ENCODE measurements at places on chromosomes 7 and 10.

GRCh38 chr10:109411917-109412316, 511.4 kb downstream of the XPNPEP1 start:
- DNase-seq: no peak

- DNase-seq: no peak
These were observed 96.6 kb upstream of the RNF32 start for GRCh38 chr7:156543699-156544598.

- no peak for DNase-seq
These were observed 226.7 kb downstream of the EXOC4 start for GRCh38 chr7:133479456-133480065.

DNA sequence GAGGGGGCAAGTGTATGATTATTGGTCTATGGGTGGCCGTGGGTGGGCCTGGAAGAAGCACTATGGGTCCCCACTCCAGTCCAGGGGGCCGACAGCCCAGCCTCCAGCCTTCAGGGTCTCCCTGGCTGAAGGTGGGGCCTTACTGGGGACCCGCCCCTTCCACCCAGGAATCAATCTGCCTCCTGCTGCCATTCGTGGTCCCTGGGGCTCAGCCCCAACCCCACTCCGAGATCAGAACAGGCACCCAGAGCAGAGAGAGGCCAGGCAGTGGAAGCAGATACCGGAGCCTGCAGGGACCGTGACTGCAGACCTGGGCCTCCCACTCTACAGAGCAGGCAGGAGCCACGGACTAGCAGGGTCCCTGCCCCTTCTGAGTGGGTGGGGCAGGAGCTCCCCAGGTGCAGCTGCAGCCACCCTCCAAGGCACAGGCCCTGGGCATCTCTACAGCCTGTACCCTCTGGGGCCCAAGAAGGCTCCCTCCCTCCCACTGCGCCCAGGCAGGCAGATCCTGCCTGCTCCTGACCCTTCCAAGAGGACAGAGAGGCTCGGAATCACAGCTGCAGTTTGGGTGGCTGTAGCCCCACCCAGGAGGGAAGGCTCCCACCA, 13.6 kb upstream of the FOXL3 start:
- no peak for DNase-seq

DNA sequence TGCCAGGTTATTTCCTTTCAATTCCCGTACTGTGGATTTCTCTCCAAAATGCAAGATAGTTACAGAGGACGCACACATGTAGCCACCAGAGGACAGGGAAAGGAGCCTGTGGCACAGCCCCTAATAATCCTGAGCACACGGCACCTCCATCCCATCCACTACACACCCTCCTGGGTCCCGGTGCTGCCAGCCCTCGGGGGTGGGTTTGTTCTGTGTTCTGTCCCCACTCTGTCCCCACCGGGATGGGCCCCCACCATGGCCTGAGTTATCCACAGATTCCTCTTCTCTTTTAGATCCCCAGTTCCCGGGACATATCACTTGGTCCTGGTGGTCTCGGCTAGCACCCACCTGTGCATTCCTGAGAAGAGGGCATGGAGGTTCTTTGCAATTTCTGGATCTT, 196.9 kb upstream of the PPP2R2D start:
- DNase-seq: no peak

- no peak for DNase-seq
These were observed 599.6 kb upstream of the GHITM start for GRCh38 chr10:83539528-83540308.

GRCh38 chr7:8213381-8213780, 48.6 kb downstream of the ICA1 start:
- DNase-seq: no peak

DNA sequence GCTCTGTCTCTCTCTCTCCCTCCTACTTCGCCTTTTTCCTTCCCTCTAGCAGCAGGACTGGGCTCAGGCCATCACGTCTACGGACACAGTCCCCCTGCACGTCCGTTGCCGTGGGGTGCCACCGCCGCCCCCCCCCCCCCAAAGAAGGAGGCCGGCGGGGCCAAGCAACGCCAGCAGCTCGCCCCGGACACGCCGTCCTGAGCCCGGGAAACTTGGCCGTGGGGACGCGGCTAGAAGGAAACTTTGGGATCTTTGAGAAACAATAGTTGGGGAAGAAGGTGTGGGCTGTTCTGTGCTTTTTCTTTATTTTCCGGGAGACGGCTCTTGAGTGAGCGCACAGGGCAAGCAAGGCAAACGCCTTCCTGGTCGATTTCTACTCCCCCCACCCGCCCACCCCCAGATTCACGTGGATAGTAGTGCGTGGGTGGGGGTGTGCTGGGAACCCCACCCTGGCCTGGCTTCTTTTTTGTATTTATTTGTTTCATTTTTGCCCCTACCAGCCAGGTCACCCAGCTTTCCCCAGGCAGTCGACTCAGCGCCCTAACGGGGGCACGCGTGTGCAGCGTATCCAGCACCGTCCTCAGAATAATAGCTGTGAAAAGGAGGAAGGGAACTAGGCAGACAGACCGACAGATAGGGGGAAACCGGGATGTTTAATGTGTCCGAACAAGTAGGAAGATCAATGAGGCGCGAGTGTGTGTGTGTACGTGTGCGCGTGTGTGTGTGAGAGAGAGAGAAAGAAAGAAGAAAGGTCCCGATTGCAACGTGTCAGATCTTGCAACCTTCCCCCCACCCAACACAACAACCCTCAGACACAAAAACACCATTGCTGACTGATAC, 1.4 kb downstream of the MXI1 start:
- peak; percentile 55 for DNase-seq

GRCh38 chr10:48474765-48475365, 130.0 kb downstream of the ARHGAP22 start:
- DNase-seq: no peak

DNA sequence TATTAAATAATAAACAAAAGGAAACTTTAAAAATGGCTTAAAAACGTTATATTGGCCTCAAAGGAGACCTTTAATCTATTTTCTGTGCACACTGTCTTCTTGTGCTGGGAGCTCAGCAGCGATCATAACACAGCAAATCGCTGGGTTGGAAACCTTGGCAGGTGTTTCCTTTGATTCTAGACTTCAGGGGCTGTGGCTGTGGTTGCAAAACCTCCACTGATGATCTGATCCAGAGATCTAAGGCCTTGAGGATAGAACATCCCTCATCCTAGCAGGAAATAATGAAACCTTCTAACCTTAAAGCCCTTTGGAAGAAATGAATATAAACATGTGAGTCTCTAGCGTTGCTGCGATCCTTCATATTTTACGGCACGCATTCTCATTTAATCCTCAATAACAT, 29.8 kb downstream of the CDHR3 start:
- DNase-seq: no peak

DNA sequence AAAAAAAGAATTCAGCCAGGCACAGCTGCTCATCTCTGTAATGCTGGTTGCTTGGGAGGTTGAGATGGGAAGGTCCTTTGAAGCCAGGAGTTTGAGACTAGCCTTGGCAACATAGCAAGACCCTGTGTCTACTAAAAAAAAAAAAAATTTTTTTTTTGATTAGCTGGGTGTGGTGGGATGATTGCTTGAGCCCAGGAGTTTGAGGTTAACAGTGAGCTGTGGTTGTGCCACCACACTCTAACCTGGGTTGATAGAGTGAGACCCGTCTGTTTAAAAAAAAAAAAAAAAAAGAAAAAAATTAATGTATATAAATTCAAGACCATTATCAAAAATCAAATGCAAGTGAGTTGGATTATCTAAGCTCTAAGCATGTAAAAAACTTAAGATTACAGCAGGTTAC, 5.7 kb downstream of the WAC start:
- DNase-seq: no peak

DNA sequence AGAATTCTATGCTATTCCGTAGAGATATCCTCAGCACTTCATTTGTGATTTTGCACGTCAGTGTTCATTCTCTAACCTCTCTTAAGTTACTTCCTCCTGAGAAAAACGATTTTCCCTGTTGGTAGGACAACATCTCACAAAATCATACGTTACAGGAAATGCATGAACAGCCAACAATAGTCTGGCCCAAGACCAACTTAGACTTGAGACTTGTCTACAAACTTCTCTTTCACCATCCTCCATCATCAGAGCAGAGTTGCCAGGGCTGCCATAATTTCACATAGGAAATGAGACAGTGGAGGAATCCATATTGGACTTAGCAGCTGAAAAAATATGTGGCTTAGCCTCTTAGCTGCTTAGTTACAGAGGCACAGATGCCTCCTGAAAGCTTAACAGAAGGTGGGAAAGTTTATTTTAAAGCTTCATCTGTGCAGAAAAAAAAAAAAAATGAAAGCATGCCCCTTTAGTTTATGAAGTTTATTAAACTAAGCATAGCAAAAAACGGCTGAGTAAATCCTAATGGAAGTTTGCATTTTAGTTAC, 222.5 kb upstream of the CACNA2D1 start:
- DNase-seq: peak; percentile 74

- no peak for DNase-seq
These were observed 90.9 kb upstream of the SMNDC1 start for GRCh38 chr10:110395350-110396283.

- DNase-seq: no peak
These were observed 2.2 kb downstream of the IKZF1 start for GRCh38 chr7:50306494-50307367.

DNA sequence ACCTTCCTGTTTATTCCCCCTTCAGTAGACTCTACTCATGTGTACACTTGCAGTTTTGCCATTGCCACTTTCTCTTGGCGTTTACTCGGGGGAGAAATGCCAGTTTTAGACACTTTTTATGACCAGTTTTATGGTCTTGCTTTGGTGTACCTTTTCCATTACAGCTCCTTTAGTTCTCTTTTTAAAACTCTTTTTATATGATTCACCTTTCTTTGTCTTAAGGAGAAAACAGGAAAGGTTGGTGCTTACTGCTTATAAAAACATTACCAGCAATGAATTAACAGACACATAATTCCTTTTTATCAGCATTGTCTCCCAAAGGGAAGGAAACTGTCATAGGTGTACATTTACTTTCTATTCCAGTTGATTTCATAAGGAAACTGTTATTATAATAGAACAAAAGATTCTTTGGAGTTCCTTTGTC, 11.9 kb downstream of the TSPAN13 start:
- no peak for DNase-seq

GRCh38 chr7:73779517-73779916, 9.4 kb upstream of the CLDN3 start:
- DNase-seq: no peak

GRCh38 chr10:3829156-3830050, 44.4 kb upstream of the KLF6 start:
- DNase-seq: no peak

GRCh38 chr7:123939784-123940183, 14.7 kb downstream of the SPAM1 start:
- DNase-seq: no peak

DNA sequence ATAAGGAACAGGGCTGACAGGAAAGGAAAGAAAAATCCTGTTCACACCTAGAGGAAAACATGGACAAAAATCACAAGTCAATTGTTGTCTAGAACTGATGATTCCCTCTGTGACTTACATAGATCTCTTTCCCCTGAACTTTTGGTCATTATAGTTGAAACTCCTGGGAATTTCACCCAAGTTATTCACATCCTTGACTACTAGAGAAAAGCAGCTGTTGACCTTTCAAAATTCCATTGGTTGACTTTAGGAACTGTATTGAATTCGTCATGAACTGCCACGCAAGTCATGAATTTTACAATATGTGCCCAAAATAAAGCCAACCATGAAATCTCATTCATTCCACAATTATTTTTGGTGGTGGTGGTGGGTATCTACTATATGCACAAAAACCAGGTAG, 104.3 kb downstream of the UBE2H start:
- DNase-seq: peak; percentile 51

- DNase-seq: no peak
These were observed 6.9 kb downstream of the PIK3CG start for GRCh38 chr7:106871793-106872571.

- DNase-seq: no peak
These were observed 127.8 kb downstream of the CELF2 start for GRCh38 chr10:11145495-11145855.

GRCh38 chr7:51706851-51707250, 390.2 kb upstream of the COBL start:
- no peak for DNase-seq

DNA sequence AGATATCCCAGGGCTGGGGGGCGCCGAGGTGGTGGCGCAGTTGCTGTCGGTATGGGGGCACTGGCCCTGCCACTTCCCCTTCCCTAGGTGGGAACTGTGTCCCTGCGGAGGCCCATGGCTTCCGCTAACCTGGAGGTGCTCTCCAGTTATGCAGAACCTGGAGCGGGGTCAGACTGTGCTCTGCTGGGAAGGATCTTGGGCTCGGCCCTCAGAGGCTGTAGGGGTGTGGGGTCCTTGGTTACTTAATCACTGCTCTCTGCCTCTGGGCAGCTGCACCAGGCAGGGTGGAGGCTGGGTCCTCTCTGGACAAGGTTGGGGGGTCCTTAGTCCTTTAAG, 2.4 kb downstream of the BRI3 start:
- DNase-seq: no peak

GRCh38 chr7:18338910-18339523, 156.5 kb upstream of the HDAC9 start:
- no peak for DNase-seq

DNA sequence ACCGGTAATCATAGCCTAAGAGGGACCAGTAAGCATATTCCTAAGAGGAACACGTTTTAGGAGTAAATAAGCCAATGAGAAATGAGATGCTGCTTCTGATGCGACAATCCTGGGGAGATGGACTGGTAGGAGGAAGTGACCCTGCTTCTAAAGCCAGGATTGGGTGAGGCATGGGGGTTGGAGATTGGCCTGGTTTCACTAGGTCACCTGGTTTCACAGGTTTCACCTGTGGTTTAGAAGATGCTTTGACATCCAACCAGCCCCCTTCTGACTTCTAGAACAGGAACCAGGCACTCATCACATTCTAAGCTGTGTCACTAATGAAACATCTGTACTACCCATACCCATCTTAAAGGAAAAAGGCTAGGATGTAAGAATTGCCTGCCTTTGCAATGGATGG, 53.0 kb upstream of the BAMBI start:
- DNase-seq: no peak

- DNase-seq: no peak
These were observed 43.9 kb upstream of the DNAJB6 start for GRCh38 chr7:157292770-157293412.

DNA sequence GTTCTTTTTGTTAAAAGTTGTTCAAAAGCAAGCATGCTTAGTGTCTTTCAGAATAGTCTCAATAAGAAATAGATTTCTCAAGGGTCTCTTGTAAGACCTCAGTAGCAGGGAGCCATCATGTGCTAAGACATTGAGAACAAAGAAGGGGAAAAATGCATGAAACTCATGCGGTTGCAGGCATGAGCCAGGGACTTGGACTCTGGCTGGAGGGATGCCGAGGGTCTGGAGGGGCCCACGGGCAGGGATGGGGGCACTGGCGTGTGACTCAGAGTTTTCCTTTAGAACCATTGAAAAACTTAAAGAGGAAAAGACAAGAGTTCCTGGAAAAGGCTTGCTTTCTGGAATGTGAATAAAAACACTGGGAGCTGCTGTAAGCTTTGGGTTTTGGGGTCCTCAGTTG, 253.3 kb downstream of the CCDC3 start:
- DNase-seq: no peak

GRCh38 chr7:30062587-30062986, 34.4 kb downstream of the PLEKHA8 start:
- peak; percentile 62 for DNase-seq

DNA sequence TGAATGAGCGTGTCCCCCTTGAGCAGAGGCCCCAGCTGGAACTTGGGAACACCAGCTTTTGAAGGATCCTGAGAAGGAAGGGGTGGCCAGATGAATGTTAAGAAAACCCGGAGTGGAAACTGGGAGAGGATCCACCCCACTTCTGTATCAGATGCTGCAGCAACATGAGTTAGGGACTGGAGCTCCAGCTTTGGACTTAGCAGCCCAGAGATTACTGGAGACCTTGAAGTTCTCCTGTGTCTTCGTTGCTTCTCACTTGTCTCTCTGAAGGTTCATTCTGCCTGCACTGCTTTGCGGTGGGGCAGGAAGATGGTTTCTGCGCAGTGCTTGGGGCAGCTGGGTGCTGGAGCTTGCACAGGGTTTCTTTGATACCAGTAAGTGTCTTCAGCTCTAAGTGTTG, 9.3 kb downstream of the TMEM248 start:
- DNase-seq: peak; percentile 14
